CD4-positive, alpha-beta T cell (primary cell): ENCODE measurements at places on chromosomes 3 and 15. TPM values are rescaled to one million over a fixed set of nuclear protein-coding genes. Genes with fewer than 3 reads are reported as not detected.
A peak's percentile ranks its signal among the peaks of the same experiment; 100 is the strongest.

GRCh38 chr3:55282994-55283393 is 204.1 kb downstream of the WNT5A start:
- no peaks in the 10 kb centered on the region for H3K36me3 ChIP-seq
- no peak for DNase-seq
- no peak overlapping the region for H3K27ac ChIP-seq
- H3K4me1 ChIP-seq = no peaks in the 10 kb centered on the region
- no peak overlapping the region for H3K4me3 ChIP-seq
- H3K27me3 ChIP-seq = no peaks in the 10 kb centered on the region

GRCh38 chr15:31499953-31500765 is 173.5 kb downstream of the KLF13 start:
- no peaks in the 10 kb centered on the region for H3K27me3 ChIP-seq
- no peaks in the 10 kb centered on the region for H3K36me3 ChIP-seq
- H3K4me1 ChIP-seq = no peaks in the 10 kb centered on the region
- H3K4me3 ChIP-seq = no peak overlapping the region
- no peak overlapping the region for H3K27ac ChIP-seq

- H3K4me3 ChIP-seq = no peak overlapping the region
- no peak overlapping the region for H3K27ac ChIP-seq
- H3K27me3 ChIP-seq = no peaks in the 10 kb centered on the region
- H3K4me1 ChIP-seq = no peaks in the 10 kb centered on the region
- H3K36me3 ChIP-seq = no peaks in the 10 kb centered on the region
These were observed 28.0 kb upstream of the DCLK3 start for GRCh38 chr3:36792342-36792741.

GRCh38 chr3:13042127-13042701 is 31.0 kb downstream of the IQSEC1 start:
- H3K27ac ChIP-seq = no peak overlapping the region
- DNase-seq = no peak
- peaks cover 21% of the 10 kb centered on the region for H3K4me1 ChIP-seq
- no peaks in the 10 kb centered on the region for H3K36me3 ChIP-seq
- H3K4me3 ChIP-seq = no peak overlapping the region

DNA sequence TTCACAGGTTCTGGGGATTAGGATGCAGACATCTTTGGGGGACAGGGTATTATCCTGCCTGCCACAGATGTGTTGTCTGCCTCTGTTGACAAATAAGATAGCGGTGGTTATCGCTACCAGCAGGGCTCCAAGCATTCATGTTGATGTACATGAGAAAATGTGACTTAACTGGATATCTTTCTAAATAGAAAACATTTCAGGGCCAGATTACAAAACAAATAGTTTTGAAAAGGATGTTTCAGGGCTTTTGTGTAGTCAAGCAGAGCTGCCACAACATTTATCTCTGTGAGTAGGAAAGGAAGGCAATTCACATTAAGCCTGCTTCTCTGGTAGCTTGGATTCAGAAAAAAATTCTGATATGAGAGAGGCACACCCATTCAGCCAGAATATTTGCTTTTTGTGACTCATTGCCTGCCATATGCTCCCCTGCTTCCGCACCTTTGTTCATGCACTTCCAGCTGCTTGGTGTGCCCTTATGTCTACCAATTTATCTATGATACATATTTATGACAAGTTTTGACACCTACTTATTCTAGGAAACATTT is 22.8 kb downstream of the PLS1 start:
- H3K27me3 ChIP-seq = no peaks in the 10 kb centered on the region
- H3K36me3 ChIP-seq = no peaks in the 10 kb centered on the region
- no peak for DNase-seq
- H3K4me1 ChIP-seq = no peaks in the 10 kb centered on the region
- H3K4me3 ChIP-seq = no peak overlapping the region

DNA sequence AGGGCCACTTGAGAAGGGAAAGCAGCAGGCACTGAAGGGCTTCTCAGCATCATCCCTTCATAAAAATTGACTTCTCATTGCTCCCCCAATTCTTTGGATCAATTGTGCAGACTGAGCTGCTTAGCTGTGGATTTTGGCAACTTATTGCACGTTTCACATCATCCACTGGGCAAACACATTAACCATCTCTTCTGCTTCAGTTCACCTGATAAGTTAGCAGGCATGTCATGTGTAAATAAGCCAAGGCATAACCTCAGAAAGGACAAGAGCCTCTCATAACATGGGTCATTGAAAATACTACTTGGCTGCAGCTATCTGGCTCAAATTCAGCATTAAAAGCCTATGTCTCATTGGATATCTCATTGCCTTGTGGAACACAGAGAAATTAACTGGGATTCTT is 366.5 kb downstream of the LRRC3B start:
- H3K27me3 ChIP-seq = no peaks in the 10 kb centered on the region
- no peak overlapping the region for H3K27ac ChIP-seq

DNA sequence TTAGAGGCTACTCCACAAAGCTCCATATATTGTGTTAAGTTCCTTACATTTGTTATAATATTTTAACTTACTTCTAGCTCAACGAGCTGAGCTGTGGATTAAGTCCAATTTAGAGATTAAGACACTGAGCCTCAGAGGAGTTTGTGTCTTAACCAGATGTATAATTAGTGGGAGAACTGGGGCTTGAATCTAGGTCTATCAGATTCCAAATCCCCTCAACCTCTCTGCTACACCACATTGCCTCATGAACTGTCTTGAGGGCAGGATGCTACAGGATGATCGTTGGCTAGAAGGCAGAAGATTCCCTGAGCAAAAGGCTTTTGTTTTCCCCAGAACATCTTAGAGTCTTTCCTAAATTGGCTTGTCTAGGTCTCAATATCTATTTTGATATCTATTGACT is 890.8 kb downstream of the NAALADL2 start:
- no peaks in the 10 kb centered on the region for H3K36me3 ChIP-seq
- DNase-seq = no peak
- no peaks in the 10 kb centered on the region for H3K27me3 ChIP-seq

GRCh38 chr3:133490468-133491351 is 82.8 kb upstream of the CDV3 start:
- no peaks in the 10 kb centered on the region for H3K27me3 ChIP-seq
- H3K36me3 ChIP-seq = no peaks in the 10 kb centered on the region
- DNase-seq = peak; percentile 62
- H3K4me1 ChIP-seq = peaks cover 49% of the 10 kb centered on the region
- H3K27ac ChIP-seq = peak overlapping the region; percentile 74
- H3K4me3 ChIP-seq = peak overlapping the region; percentile 25

- no peak overlapping the region for H3K27ac ChIP-seq
- H3K36me3 ChIP-seq = no peaks in the 10 kb centered on the region
- DNase-seq = no peak
- H3K27me3 ChIP-seq = no peaks in the 10 kb centered on the region
- H3K4me3 ChIP-seq = no peak overlapping the region
- peaks cover 9% of the 10 kb centered on the region for H3K4me1 ChIP-seq
These were observed 18.3 kb upstream of the SEMA3F start for GRCh38 chr3:50136714-50137405.

GRCh38 chr3:197135212-197135611 is 105.6 kb upstream of the MELTF start:
- no peaks in the 10 kb centered on the region for H3K27me3 ChIP-seq
- no peak for DNase-seq
- no peaks in the 10 kb centered on the region for H3K4me1 ChIP-seq
- peaks cover 65% of the 10 kb centered on the region for H3K36me3 ChIP-seq

DNA sequence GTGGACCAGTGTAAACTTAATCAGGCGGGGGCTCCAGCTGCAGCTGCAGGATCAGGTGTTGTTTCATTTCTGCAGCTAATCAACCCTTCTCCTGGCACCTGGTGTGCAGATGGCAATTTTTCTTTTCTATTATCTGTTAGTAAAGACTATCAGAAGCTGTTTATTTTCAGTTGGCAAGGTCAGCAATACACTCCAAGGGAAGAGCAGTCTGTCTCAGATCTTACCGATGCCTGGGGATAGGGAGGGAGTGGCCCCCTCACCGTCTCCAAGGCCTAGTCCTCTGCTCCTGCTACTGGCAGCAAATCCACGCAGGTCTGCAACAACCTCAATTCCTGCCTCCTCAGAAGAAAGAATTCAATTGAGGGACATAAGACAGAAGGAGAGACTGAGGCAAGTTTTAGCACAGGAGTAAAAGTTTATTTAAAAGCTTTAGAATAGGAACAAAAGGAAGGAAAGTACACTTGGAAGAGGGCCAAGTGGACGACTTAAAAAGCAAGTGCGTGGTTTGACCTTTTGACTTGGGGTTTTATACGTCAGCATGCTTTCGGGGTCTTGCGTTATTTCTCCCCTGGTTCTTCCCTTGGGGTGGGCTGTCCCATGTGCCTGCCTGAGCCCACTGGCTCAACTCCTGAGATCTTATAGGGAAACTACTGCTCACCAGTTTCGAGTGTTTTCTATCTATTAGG is 9.2 kb downstream of the CCRL2 start:
- H3K4me3 ChIP-seq = no peak overlapping the region
- H3K4me1 ChIP-seq = no peaks in the 10 kb centered on the region
- H3K27me3 ChIP-seq = no peaks in the 10 kb centered on the region
- H3K36me3 ChIP-seq = no peaks in the 10 kb centered on the region

DNA sequence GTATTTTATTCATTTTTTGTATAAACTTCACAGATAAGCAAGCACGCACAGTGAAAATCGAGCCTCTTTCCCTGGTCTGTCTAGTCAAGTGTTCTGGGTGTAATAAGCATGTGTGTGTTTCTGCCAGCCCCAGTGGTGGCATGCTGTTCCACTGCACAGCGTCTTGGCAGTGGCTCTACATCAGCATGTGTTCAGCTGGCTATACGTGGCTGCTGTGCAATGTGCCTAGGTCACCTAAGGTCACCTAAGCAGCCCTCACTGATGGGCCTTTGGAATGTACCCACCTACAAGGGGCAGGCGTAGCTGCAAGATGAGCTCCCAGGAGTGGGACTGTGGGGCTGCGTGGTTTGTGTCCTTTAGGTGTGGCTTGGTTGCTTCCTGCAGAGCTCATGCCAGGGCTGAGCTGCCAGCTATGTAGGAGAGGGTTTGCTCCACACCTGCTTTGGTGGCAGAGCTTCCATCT is 4.9 kb downstream of the LIMD1 start:
- H3K4me3 ChIP-seq = no peak overlapping the region
- H3K4me1 ChIP-seq = peaks cover 64% of the 10 kb centered on the region
- no peaks in the 10 kb centered on the region for H3K27me3 ChIP-seq
- no peak overlapping the region for H3K27ac ChIP-seq
- peaks cover 25% of the 10 kb centered on the region for H3K36me3 ChIP-seq

DNA sequence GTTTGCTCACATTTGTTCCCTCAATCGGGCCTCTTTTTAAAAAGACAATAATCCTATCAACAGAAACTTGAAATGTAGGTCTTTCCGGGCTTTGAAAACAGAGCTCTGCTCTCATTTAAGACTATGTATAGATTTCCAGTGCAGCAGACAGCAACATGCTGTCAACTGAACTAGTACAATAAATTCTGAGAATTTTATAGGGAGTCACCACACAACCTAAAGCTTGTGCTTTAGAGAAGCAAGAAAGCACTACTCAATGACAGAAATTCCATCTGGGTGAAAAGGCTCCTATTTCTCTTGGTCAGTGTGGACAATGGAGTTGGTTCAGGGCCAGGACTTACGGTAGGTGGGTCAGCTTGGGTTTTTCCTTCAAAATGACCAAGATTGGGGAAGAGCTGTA is 583.5 kb downstream of the ROBO1 start:
- no peaks in the 10 kb centered on the region for H3K4me1 ChIP-seq
- H3K27ac ChIP-seq = no peak overlapping the region
- H3K27me3 ChIP-seq = no peaks in the 10 kb centered on the region
- no peak overlapping the region for H3K4me3 ChIP-seq

GRCh38 chr3:29353807-29354206 is 72.9 kb downstream of the RBMS3 start:
- DNase-seq = no peak
- H3K27ac ChIP-seq = no peak overlapping the region
- H3K36me3 ChIP-seq = no peaks in the 10 kb centered on the region
- no peaks in the 10 kb centered on the region for H3K4me1 ChIP-seq

- no peaks in the 10 kb centered on the region for H3K36me3 ChIP-seq
- no peaks in the 10 kb centered on the region for H3K4me1 ChIP-seq
- no peaks in the 10 kb centered on the region for H3K27me3 ChIP-seq
These were observed 83.8 kb downstream of the PTPRG start for GRCh38 chr3:61645148-61645547.

DNA sequence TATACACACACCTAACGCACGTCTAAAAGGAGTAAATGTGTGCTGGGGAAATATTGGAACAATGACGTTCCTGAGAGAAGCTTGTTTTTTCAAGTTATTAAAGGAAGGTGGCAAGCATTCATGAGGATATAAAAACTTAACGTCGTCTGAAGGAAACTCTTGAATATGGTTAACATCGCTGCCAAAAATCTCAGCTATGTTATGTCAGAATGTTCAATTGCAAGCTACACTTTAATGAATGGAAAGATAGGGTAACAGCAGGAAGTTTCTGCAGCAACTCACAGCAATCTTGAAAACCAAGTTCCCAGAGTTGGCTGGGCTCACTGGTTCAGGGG is 54.3 kb upstream of the MEF2A start:
- no peak overlapping the region for H3K4me3 ChIP-seq
- no peak for DNase-seq
- no peaks in the 10 kb centered on the region for H3K27me3 ChIP-seq
- peaks cover 4% of the 10 kb centered on the region for H3K4me1 ChIP-seq

GRCh38 chr15:52801748-52802085 is 11.6 kb upstream of the ONECUT1 start:
- no peaks in the 10 kb centered on the region for H3K36me3 ChIP-seq
- H3K27ac ChIP-seq = no peak overlapping the region
- peaks cover 57% of the 10 kb centered on the region for H3K4me1 ChIP-seq
- peaks cover 95% of the 10 kb centered on the region for H3K27me3 ChIP-seq

DNA sequence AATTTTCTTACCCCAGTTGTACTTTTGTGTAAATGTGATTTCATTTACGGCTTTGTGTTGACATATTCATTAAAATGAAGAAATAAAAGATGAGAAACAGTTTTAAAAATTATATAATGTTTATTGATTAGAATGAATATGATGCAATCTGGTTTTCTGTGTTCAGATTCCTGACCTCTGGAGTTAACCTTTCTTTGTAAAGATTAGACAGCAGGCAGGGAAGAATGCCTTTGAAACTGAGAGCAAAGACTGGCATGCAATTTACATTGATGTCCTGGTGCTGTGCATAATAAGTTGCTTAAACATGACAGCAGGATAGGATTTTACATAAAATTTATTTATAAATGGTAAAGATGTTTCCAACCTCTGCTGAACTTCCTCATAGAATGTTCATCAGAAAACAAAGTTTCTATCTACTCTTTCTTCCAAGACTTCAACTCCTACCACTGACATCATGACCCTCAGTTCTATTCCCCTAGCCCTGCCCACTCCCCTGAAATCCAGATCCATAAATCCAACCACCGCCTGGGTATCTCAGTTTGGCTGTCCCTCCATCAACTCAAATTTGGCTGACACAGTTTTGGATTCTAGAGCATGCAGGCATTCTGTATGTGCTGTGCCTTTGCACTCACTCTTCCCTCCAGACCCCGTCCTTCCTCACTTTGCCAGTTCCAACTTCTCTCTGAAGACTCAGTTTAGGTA is 1.7 kb downstream of the HGD start:
- no peak overlapping the region for H3K27ac ChIP-seq
- no peak for DNase-seq
- H3K4me1 ChIP-seq = no peaks in the 10 kb centered on the region
- no peak overlapping the region for H3K4me3 ChIP-seq
- no peaks in the 10 kb centered on the region for H3K36me3 ChIP-seq

The DIPK2A gene
- 18.2 TPM for total RNA-seq

The CATSPER2 gene
- 3.0 TPM for total RNA-seq

The MAP6D1 gene
- 1.6 TPM for total RNA-seq

The ZMYND10 gene
- 1.8 TPM for total RNA-seq
